Dermis microvascular lymphatic vessel endothelial cell (primary cell): ENCODE measurements at places on chromosomes 6 and 20. TPM values are rescaled to one million over a fixed set of nuclear protein-coding genes. Genes with fewer than 3 reads are reported as not detected.
A peak's percentile ranks its signal among the peaks of the same experiment; 100 is the strongest.

GRCh38 chr20:58463256-58463655 is 51.9 kb downstream of the APCDD1L start:
- DNase-seq: no peak

Gene ENPP3
- total RNA-seq: 0.51 and 1.4 TPM in 2 replicates

Gene GHRH
- total RNA-seq: not detected in 2 replicates

Gene SLC22A7
- not detected in 2 replicates for total RNA-seq

Gene MATN4
- total RNA-seq: under 0.01 TPM in 2 replicates

Gene IBTK
- 36.4 and 38.6 TPM in 2 replicates for total RNA-seq

Gene NDUFAF5
- total RNA-seq: 8.6 and 9.1 TPM in 2 replicates

DNA sequence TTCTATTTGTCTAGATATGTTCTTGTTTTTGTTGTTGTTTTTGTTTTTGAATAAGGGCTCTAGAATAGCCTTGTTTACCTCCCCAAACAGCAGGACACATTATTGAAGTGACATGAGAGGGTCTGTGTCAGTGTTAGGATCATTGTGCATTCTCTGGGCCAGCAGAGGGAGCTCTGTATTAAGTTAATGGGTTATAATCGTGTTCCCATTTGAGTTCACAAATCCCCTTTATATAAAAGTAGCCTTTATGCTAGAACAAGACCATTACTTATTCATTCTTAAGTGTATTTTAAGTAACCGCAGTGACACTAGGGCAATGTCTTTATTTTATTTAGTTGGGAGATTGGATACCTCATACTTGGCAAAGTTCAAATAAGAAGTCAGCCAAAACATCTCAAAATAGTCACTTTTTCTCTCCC is 44.8 kb downstream of the STK4 start:
- DNase-seq: peak; percentile 59

GRCh38 chr6:101236709-101237108 is 156.8 kb upstream of the GRIK2 start:
- no peak for DNase-seq

GRCh38 chr6:38057994-38058393 is 238.5 kb downstream of the ZFAND3 start:
- DNase-seq: no peak

Gene SLC16A10
- total RNA-seq: under 0.01 TPM in 1 of 2 replicates, not detected in the other

- DNase-seq: peak; percentile 39
Measured at GRCh38 chr6:11353921-11354389, 121.5 kb upstream of the NEDD9 start.

DNA sequence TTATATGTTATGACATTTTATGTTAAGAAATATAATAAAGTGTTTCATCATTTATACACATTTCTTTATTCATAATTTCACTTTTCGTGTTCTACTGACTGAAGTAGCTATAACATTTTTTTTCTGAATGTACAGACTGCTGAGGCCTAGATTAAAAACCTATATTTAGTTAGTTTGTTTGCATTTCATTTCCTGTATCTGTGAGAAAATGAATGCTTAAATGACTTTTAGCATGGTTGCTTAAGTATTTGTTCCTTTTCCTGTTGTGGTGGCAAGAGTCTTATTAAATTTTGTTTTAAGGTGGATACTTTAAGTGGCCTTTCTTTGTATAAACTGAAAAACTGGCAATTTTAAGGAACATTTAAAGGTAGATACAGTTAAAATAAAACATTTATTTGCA is 779.7 kb upstream of the MAN1A1 start:
- no peak for DNase-seq

Gene SLC18B1
- 8.3 and 12.4 TPM in 2 replicates for total RNA-seq

DNA sequence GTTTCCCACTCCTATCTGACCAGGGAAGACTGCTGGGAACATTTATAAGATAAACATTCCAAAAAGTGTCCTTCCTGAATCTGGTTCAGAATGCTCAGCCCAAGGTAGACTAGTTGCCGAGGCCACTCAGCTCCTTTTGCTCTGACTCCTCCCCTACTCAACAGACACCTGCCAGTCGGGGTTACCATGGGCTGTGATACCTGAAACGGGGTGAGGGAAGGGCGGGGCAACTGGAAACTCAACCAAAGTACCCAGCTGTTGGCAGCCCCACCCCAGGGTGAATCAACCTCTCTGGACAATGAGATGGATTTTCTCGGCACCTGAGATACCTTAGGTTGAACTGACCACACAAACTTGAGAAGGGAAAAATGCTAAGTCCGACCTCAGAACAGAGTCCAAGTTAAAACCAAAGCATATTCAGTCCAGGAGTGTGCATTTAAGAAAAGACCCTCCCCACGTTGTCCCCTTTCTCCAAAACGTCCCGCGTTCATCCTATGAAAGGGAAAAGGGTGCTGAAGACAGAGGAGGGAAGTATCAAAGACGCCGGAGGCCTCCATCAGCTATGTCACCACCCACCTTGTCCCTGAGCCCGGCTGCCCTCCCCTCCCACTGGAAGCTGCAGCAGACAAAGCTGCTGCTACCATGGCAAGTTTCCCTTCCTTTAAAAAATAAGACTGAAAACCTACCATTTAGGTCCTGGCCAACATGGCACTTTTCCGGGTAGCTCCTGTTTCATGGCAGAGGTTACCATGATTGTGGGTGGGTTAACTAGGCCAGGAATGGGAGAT is 100.1 kb downstream of the SLC23A2 start:
- no peak for DNase-seq

DNA sequence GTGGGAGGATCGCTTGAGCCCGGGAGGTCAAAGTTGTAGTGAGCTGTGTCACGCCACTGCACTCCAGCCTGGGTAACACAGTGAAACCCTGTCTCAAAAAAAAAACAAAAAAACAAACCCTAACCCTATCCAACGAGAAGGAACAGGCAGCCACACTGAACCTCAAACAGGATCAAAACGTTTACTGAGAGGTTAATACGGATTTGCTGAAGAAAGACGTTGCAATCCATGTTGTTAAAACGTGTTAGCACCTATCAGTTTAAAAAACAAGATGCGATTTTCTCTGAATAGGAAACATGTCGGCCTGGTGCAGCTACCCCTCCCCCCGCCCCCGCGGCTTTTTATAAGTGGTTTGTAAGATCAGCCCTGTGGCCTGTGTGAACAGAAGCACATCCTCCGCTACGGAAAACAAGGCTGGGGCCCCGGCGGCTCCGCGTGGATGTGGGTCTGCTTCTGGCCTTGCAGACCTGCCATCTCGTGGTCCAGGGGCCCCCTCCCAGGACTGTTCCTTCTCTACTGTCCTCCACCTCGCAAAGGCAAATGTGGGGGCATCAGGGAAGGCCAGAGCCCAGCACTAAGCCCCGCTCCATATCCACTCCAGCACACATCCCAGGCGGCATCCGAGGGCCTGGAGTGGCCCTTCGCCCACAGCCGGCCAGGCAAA is 11.4 kb downstream of the SLC2A4RG start:
- DNase-seq: no peak

Gene GTSF1L
- total RNA-seq: not detected in 2 replicates

DNA sequence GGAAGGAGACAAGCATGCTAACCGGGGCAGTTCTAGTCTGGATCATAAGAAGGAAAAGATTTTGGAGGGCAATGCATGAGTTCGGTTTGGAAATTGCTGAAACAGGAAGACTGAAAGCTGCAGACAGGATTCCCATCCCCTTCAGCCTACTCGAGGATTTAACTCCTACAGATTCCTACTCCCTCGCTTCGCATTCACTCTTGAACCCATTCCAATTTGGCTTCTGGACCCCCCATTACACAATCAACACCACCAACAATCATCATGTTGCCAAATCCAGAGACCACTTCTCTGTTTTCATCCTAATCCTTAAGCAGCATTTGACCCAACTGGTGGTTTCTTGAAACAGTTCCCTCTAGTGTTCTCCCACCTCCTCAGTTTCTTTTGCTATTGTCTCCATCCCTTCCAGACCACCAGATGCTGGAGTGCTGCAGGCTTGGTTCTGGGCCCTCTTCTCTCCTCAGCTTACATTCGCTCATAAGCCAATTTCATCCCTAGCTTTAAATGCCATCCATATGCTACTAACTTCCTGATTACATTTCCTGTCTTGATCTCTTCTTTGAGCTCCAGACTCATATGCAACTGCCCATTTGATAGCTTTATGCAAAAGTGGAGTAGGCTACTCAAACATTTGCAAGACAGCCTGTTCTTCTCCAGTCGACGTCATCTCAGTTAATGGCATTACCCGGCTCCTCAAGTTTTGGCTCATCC is 66.5 kb downstream of the DTNBP1 start:
- no peak for DNase-seq

Gene NKX2-4
- not detected in 2 replicates for total RNA-seq

Gene MUCL3
- not detected in 2 replicates for total RNA-seq
